LoVo (cell line): ENCODE measurements at places on chromosomes 11 and 22.

- no peak for DNase-seq
These were observed 6.7 kb downstream of the GDPD5 start for GRCh38 chr11:75518771-75519653.

DNA sequence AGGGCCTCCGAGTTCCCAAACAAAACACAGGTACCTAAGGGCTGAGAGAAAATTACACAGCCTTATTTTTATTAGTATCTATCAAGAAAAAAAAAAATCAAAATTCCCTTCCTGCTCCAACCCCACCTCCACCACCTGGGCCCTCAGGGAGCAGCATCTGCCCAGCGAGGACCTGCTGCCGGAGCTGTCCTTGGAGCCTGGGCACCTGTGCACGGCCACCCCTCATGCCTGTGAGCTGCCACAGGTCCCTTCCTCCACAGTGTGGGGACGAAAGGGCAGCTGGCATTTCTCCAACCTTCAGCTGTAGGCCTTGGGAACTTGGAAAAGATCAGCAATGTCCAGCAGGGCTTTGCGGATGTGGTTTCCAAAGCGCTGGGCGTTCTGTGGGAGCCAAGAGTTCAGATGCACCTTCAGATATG, 6.3 kb upstream of the SYCE3 start:
- DNase-seq: no peak

- no peak for DNase-seq
These were observed 537.8 kb upstream of the CCDC179 start for GRCh38 chr11:23398052-23398451.

DNA sequence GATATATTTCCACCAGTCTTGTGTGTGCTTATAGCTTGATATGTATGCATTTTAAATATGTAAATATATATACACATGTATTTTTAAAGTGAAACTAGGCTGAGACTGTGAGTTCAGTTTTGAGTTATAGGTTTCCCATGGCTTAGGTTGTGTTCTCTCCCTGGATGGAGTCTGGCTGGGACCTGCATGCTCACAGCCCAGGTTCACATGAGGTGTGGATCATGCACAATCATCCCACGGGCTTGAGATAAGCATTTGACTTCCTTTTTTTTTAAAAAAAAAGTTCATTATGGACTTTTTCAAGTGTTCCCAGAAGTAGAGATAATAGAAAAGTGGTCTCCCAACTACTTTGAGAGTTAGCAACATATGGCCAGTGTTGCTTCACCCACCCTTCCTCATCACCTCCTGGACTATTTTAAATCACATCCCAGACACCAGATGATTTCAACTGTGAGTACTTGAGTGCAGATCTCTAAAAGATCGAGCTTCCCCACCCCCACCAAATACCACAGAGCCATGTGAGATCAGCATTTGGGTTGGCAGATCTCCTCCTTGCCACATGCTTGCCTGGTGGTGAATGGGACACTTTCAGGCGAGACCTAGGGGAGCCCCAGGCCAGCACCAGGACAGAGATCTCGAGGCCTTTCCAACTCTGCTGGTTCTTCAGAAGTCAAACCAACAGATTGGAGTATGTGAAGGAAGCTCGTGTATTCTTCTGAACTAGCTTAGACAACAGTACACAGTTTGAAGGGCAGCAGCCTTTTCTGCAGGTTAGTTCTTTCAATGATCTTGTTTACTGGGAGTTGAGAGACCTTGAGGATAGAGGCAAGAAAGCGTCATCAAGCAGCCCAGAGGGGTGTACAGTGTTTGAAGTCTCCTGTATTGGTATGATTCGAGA, 15.9 kb downstream of the MED15 start:
- DNase-seq: no peak

DNA sequence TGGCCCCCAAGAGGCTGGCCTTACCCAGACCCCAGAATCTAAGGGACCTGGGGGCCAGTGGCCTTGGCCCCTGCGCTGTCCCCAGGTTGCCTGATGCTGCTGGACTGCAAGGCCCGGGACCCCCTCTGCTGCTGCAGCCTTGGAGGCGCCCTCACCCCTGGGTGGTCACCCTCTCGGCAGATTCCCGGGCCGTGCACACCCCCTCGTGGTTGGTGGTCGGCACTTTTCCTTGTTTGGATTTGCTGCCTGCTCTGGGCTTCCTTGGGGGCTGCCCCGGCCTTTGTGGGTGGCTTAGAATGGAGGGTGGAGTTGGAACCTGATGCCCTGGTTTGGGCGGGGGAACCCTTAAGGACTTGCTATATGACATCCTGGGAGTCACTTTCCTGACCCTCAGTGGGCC, 5.3 kb downstream of the RIN1 start:
- no peak for DNase-seq

DNA sequence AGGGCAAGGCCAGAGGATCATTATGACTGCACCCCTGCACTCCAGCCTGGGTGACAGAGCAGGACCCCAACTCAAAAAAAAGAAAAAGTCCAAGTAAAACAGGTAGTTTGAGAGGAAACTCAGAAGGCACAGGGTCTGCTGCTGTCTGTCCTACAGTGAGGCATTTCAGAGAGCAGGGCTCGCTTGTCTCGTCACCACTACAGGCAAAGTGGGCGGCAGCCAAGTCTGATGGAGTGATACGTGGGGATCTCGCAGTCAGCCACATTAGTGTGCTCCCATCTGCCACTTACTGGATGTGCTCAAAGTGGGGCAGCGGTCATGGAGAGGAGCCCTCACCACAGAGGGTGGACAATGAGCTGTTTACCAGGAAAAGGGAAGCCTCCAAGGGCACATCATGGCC, 42.1 kb downstream of the PI4KA start:
- DNase-seq: no peak

GRCh38 chr11:125376117-125376516, 119.9 kb downstream of the FEZ1 start:
- DNase-seq: no peak

DNA sequence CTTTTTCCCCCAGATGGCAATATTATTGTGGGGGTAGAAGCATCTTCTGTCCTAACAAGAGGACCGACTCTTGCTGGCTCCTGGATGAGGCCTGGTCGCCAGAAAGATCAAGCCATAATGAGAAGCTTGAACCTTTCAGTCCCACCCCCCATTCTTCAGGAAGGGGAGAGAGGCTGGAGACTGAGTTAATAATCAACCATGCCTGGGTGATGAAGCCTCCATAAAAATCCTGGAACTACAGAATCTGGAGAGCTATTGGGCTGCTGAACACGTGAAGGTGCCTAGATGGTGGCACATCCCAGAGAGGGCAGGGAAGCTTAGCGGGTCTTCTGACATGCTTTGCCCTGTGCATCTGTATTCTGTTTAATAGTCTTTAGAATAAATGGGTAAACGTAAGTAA, 16.3 kb downstream of the AP5B1 start:
- DNase-seq: no peak

DNA sequence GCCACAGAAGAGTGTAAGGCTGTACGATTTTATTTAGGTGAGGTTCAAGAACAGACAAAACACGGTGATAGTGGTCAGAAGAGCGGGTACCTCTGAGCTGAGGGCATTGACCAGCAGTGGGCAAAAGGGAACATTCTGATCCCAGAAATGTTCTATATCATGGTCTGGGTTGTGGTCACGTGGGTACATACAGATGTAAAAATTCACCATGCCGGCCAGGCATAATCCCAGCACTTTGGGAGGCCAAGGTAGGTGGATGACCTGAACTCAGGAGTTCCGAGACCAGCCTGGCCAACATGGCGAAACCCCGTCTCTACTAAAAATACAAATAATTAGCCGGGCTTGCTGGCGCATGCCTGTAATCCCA, 31.1 kb upstream of the GCAT start:
- DNase-seq: no peak

- no peak for DNase-seq
These were observed 535.9 kb downstream of the BRD1 start for GRCh38 chr22:49291781-49292180.

GRCh38 chr22:19909350-19910179, 32.0 kb upstream of the COMT start:
- peak; percentile 79 for DNase-seq

GRCh38 chr22:20424568-20424931, 13.1 kb downstream of the SCARF2 start:
- no peak for DNase-seq

DNA sequence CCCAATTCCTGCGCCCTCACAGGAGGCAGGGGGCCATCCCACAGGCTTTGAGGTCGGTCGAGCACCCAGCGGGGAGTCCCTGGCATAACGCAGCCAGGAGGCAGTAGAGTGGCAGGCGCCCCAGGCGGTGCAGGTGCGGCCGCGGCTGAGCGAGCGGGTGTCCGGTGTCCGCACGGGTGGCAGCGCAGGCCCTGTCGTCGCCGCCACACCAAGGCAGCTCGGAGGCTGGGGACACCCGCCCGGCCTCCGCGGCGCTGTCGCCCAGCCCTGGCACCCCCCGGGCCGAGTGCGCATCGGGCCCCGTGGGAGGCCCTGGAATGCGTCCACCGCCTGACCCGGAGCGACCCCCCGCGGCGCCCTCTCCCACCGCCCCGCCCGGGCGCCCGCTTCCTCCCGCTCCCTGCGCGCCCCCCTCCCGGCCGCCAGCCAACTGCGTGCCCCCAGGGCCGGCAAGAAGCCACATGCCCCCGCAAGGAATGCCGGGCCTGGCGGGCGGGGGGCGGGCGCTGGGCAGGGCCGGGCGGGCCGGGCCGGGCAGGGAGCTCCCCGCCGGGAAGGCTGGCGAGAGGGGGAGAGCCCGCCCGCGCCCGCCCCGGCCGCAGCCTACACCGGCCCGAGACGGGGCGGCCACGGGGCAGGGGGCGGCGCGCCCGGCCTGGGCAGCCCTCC, 33.9 kb downstream of the PRDM11 start:
- peak; percentile 58 for DNase-seq
